ENCODE measurements at places on chromosomes 5 and 9.

GRCh38 chr9:8012986-8013385 lies 213.4 kb upstream of the DMAC1 start:
- DNase-seq = no peak

GRCh38 chr9:38694676-38695075 lies 25.3 kb downstream of the FAM240B start:
- DNase-seq = no peak

- DNase-seq = peak; percentile 56
Measured at GRCh38 chr5:154179846-154180710, 10.5 kb upstream of the GALNT10 start.

DNA sequence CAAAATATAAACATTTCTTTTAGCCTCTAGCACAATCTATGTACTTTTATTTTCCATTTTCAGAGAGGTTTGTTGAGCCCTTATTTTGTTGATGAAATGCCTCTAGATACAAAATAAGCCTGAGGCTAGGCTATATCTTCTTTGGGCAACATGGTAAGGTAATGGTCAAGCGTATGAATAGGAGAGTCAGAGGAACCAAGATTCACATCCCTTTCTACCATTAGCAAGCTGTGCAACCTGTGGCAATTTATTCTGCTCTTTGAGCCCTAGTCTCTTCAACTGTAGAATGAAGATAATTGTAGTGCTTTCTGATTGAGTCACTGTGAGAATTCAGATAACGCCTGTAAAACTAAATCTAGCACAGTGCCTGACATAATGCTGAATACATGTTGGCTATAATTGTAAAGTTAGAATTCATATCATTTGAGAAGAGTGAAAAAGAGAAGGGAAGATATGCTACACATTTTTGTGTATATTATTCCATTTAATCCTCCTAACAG lies 412.5 kb downstream of the CCDC171 start:
- no peak for DNase-seq

DNA sequence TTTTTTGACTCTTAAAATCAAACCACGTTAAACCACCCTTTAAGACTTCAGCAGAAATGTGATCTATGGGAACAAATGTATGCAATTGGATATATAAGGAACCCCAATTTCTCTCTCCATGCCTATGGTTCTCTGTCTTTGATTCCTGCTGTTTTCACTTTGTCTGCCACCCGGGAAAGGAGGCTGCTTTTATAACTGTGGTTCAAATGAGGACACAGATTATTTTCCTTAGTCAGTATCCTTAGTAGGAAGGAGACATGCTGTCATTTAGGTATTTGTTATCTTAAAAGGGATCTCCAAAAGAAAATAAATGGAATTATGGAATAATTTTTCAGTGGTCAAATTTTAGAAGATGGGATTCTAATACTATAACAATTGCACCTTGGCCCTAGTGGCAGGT lies 176.1 kb upstream of the NREP start:
- no peak for DNase-seq

GRCh38 chr9:133987946-133988665 lies 4.0 kb downstream of the VAV2 start:
- no peak for DNase-seq

DNA sequence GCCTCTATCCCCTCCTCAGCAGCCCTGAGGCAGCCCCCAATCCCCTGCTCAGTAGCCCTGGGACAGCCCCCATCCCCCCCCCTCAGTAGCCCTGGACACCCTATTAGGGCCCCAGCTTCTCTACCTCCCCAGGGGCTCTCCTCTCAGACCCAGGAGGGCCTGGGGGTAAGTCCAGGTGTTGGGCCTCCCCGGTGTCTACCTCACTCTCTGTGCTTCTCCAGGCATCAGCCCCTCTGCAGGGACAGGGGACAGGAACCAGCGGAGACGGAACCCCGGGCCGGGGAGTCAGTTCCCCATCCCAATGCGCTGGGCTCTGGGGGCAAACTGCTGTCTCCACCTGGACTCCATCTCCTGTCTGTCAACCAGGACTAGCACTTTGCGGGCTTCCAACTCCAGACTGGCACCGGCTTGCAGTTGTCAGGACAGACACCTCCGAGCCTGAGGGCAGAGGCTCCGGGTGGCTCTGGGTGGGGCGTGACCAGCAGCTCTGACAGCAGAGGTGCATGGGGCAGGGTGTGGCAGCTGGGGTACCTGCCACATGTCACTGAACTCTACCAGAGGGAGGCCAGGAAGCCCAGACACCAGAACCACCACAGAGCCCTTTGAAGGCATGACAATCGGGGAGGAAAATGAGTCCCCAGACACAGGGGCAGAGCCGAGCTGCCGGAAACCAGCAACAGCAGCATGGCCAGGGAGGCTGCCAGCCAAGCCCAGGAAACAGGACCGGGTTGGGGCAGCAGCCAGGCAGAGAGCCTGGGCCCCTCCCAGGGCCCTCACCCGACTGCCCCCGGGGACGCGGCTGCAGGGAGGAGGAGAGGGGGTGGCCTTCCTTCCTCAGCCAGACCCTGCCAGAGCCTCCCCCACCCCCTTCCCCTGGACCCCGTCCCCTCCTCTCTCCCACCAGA lies 17.7 kb upstream of the UBAC1 start:
- DNase-seq = peak; percentile 71

DNA sequence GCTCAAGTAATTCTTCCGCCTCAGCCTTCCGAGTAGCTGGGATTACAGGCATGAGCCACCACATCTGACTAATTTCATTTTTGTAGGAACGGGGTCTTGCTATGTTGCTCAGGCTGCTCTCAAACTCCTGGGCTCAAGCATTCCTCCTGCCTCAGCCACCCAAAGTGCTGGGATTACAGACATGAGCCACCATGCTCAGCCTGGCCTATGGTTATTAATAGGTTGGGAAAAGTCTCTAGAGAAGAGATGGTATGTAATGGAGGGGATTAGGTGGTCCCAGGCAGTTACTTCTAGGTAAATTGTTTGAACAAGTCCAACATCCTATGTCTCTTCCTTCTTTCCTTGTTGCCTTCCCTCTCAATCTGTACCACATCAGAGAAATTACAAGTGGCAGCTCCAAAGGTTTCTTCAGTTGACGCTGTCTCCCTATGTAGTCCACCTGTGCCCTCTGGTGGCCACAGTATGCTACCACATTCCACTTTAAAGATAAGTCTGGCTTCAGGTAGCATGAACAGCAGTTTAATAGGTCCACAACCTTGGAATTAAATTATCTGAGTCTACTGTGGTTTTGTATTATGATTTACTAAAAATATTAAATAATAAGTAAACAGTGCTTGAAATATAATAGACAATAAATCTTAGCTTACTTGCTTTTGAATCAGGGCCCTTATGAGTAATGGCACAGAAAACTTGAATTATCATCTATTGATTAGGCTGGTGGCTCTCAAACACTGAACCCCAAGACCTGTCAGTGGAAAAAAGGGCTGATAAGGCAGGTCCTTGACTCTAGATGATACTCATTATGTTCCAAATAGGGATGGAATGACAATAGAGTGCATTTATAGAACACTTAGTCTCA lies 9.7 kb downstream of the TIGD6 start:
- peak; percentile 79 for DNase-seq

- DNase-seq = no peak
Measured at GRCh38 chr5:15645381-15646160, 145.6 kb downstream of the FBXL7 start.

GRCh38 chr9:90808890-90809685 lies 7.5 kb downstream of the SYK start:
- DNase-seq = peak; percentile 61

- DNase-seq = no peak
Measured at GRCh38 chr9:136865768-136866103, 372 bp downstream of the EDF1 start.

DNA sequence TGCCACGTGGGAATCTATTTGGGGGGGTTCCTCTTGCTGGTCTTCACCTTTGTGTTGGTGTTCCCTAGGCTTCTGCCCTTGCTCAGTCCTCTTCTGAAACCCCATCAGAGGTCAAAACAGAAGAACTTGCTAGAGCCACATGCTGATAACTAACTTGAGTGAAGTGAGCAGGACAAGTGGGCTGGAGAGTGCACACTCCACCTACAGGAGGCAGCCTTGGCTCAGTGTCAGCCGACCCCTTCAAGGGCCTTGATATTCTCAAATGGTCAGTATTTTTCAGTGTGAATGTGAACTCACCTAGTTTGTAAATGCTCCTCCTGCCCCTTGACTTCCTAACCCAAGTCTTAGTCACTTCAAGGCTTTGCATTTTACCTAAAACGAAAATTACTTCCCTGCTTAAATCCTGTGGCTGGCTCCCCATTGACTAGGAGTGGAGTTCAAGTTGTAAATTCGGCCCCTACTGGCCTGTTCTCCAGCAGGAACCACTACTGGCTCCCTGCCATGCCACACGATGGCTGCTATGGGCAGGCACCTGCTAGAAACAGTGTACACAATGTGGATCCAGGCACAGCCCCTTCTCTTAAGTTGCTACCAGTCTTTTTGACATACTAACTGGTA lies 3.6 kb upstream of the SLC1A3 start:
- peak; percentile 55 for DNase-seq

GRCh38 chr5:142222225-142222865 lies 102.5 kb downstream of the SPRY4 start:
- DNase-seq = peak; percentile 69

- DNase-seq = no peak
Measured at GRCh38 chr9:127935765-127936221, 1.9 kb downstream of the DPM2 start.

DNA sequence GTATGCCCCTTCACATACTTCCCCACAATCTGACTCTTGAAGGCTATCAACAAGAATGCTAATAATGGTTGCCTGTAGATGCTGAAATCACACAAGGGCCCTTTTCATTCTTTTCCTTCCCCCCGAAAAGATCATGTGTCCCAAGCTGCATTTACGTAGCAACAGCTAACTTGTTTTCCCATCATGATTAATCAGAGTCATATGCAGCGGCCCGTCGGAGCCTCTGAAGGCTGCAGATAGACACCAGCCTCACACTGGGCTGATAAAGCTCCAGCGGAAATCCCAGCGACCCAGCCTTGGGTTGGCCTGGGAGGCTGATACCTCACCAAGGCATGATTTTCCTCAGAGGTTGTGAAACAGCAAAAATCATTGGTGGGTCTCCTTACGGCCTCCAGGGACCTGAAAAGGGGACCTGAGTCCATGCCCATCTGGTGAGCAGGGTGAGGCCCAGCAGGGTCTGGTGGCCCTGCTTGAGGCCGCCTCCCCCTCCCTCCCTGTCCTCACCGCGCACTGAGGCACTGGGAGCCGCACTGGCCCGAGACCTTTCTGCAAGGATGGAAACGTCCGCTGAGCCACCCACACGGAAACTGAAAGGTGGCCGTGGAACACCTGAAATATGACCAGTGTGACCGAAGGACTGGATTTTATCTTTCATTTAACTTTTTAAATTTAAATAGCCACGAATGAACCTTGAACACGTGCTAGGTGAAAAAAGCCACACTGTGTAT lies 114.2 kb upstream of the PHYKPL start:
- DNase-seq = no peak

DNA sequence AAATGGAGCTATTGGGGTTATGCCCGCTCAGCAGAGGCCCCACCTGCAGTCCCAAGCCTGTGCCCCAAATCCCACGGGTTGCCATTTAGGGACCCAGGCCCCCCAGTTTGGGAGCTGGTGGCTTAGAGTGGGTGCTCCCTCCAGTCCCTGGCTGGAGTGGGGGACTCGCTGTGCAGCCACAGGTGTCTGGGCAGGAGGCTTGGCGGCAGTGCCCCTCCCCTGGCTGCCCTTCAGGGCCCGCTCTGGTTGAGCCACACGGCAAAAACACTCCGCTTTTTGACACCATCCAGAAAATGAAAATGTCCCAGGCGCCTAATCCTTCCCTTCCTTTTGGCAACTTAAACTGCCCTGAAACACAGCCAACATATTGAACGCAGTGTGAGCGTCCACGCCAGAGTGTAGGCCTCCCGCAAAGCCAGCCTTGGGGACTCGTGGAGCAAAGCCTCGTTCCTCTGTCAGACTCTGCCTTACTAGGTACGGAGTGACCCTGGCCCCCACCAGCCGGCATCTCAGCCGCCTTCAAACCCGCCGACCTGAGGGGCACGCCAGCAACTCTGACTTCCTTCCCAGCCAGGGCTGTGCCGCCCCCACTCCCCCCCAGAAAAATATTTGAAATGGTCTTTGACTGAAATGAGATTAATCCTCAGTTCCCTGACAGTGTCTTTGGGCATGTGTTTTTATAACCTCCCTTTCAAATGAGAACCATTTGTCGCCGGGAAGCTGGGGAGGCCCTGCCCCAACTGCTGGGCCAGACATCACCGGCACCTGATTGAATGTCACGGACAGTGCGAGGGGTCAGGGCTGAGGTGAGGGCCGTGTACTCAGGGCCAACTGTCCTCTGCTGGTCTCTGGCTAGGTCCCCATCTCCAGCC lies 98.5 kb upstream of the LMX1B start:
- no peak for DNase-seq

DNA sequence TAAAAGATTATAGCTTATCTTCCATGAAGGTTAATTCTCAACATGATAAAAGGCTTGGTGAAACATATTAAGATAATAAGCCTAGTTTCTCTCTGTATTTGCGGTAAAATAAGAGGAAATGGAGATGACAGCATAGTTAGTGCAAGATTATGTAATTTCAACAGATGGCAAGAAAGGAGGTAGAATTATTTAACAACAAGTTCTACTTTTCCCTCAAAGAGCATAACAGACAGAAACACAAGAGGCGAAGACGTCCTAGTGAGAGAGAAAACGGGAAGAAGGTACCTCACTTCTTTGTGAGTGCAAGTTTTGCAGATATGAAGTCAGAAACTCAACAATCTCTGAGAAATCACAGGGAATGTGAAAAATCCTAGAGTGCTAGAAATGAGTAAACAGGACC lies 144.8 kb upstream of the ADCY2 start:
- DNase-seq = peak; percentile 79

GRCh38 chr5:83474161-83474796 lies 2.7 kb downstream of the VCAN start:
- DNase-seq = peak; percentile 66

- no peak for DNase-seq
Measured at GRCh38 chr5:162487528-162488525, 420.3 kb downstream of the GABRG2 start.

DNA sequence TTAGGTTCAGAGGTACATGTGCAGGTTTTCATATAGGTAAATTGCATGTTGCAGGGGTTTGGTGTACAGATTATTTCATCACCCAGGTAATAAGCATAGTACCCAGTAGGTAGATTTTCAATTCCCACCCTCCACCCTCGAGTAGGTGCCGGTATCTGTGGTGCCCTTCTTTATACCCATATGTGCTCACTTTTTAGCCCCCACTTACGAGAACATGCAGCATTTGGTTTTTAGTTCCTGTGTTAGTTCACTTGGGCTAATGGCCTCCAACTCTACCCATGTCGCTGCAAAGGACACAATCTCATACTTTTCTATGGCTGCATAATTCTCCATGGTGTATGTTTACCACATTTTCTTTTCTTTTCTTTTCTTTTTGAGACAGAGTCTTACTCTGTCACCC lies 21.2 kb downstream of the ITK start:
- no peak for DNase-seq

GRCh38 chr5:96067894-96068614 lies 106.4 kb upstream of the ELL2 start:
- peak; percentile 36 for DNase-seq

Data from NB4 (cell line).